ENCODE measurements at places on chromosomes 6 and 20.

DNA sequence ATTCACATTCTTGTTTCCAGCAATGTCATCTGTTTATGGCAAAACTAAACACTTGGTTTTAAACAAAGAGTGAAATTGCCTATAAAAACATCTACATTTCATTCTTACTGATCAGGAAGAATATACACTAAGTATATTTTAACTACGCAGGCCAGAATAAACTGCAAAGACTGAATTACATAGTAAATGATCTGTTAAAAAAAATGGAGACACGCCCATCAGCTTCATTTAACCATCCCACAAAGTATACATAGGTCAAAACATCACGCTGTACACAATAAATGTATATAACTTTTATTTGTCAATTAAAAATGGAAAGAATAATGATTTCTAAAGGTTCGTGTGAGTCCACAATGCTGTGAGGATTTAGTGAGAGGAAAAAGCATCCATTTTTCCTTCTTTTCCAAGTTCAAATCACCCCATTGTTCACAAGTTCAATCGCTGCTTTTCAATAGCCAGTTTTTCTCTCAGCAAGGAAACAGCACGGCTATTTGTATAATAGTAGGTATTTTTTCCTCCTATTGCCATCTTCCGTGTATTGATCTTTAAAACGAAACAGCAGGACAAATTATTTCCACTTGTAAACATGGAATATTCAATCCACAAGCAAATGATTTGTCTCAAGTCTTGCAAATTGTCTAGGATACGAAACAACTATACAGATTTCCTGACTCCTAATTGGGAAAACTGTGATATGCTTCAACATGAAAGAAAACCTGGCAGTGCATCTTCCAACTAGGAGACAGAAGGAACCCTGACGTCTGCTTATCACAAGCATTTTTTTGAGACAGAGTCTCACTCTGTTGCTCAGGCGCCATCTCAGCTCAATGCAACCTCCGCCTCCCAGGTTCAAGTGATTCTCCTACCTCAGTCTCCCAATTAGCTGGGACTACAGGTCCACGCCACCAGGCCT, 10.6 kb downstream of the SFT2D1 start:
- no peak for DNase-seq

DNA sequence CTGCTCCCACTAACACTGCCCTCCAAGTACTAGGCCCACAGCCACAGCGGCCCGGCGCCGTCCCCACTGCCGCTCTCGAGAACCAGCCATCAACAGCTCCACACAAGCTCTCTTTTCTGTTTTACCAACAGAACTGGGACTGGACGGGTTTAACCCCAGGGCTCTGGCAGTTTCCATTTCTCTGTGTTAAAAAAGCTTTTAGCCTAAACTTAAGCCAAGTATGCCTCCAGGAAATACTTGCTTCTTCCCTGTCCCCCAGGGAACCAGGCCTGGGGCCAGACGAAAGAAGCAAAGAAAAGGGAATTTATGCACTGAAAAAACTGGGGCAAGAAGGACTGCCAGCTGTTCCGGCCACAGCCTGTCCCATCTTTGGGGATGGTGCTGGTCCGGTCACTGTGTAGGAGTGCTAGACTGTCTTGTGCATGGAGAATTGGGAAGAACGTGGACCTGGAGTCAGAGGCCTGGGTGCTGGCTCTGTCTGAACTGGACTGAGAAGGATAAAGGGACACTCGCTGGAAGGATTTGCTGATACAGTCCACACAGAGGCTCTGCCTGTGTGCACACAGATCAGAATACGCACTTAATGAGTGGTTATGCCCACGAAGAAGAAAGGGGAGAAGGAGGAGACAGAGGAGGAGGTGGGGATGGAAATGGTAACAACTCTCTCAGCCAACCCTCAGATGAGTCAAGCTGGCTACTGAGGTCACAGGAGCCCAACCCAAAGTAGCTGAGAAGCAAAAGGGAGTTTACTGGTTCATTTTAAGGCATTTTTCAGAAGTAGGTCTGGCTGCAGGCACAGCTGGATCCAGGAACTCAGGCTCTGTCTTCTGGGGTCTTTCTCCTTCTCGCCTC, 254.4 kb upstream of the PMEPA1 start:
- DNase-seq, result no peak

GRCh38 chr6:163602851-163603250, 188.3 kb downstream of the QKI start:
- DNase-seq, result no peak

DNA sequence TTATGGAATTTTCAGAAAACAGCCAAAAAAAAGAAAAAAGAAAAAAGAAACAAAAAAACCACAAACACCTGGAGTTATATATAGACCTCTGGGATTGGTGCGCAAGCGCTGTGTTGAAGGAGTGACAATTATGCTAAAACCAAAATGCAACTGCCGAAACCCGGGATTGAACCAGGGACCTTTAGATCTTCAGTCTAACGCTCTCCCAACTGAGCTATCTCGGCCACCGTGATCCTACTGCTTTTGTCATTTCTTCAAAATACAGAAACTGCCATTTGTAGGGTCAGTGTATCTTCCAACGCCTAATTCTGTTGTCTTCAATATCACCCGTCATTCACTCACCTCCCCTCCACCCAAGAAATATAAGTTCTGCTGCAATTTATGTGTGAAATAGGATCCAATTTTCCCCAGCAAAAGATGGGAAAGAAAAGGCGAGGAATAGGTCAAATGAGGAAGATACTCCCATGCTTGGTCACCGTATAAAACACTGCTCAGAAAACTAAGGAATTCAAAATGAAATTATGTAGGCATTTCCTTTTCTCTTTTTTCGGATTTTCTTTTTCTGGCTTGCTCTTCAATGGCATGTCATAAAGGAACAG, 116.0 kb downstream of the TRIM27 start:
- peak; percentile 75 for DNase-seq

- peak; percentile 93 for DNase-seq
These were observed 267.2 kb upstream of the ECI2 start for GRCh38 chr6:4402477-4402976.

GRCh38 chr6:99013145-99013544, 65.4 kb upstream of the FBXL4 start:
- DNase-seq, result peak; percentile 70

- no peak for DNase-seq
These were observed 365.7 kb downstream of the MAFB start for GRCh38 chr20:40323361-40323794.

GRCh38 chr20:45751721-45752120, 29.6 kb downstream of the SPINT4 start:
- DNase-seq, result no peak

DNA sequence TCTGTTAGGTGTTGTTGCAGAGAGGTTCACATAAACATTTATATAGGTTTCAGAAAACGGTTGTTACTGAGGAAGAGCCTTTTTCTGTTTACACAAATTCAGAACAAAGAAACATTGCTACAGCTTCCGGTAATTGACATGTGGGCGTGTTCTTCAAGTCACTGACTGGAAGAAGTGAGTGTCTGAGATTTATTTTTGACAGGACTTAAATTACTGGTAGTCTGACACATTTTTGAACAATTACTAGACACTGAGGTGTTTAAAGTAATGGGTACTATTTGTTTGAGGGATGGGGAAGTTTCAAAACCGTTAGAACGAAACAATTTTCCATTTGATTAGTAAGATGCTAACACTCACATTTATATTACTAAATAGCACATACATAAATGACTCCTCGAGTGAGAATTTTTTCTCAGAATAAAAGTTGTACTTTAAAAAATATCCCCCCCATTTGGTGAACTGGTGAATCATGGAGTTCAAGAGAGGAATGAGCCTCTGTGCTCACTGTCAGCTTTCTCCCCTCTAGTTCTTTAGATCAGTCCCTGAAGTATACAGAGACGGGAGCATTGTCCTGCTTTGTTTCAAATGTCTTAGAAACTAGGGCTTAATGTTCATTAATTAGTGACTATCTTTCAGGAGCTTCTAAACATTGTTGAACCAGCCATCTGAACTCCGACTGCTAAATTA, 98.7 kb downstream of the TSHZ2 start:
- no peak for DNase-seq

DNA sequence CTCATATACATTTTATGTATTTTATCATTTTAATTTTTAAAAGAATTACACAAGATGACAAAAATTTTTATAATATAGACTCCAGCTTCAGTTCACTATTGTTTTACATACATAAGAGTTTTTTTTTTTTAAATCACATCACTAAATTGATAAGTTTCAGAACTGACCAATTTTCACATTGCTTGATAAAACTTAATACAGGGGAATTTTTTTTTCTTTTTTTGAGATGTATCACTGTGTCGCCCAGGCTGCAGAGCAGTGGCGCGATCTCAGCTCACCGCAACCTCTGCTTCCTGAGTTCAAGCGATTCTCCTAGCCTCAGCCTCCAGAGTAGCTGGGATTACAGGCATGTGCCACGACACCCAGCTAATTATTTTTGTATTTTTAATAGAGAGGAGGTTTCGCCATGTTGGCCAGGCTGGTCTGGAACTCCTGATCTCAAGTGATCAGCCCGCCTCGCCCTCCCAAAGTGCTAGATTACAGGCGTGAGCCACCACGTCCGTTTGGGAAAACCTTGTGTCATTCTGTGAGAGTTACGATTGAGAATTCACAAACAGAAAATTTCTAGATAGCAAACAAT, 36.6 kb upstream of the BTN3A2 start:
- DNase-seq, result no peak

DNA sequence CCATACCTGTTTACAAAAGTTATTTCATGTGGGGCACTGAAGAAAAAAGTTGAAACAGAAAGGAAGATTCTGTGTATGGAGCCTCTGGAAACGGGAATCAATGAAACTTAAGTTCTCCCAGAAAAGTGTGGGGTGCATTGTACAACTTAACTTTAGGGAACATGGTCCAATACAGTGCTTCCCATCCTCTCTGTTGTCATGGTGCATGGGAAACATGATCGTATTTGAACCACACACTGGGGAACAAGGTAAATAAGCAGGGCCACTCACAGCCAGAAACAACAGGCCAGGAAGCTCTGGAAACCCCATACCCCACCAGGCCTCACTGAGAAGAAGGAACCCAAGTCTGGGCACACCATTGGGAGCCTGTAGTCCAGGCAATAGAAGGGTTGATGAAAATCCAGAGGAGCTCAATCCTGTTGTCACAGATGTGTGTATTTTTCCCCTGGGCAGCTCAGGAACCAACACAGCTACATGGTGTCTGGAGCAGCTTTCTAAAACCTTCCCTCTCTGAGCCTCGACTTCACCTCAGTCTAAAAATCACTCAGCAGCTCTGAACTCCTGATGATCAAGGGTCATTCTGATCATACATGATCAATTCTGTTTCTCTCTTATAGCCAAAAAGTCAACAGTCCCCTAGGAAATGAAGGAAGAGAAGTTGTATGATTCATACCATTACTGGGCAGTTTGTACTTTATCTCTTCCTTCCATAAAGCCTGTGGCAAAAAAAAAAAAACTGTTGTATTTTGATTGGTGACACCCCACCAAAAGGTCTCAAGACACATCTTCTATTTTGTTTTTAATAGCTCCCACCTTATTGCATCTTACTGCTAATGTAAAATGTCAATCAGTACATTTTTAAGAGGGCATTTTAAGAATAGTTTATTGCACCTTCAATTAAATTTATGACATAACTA, 198.5 kb upstream of the TAB2 start:
- no peak for DNase-seq

DNA sequence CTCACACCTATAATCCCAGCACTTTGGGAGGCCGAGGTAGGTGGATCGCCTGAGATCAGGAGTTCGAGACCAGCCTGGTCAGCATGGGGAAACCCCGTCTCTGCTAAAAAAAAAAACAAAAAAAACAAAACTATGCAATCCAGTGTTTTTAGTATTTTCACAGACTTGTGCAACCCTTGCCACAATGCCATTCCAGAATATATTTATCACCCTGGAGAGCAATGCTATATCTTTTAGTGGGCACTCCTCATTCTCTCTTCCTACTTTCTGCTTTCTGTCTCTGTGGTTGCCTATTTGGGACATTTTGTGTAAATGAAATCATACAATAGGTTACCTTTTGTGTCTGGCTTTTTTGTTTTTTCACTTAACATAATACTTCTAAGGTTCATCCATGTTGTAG, 39.1 kb upstream of the MROH8 start:
- no peak for DNase-seq

DNA sequence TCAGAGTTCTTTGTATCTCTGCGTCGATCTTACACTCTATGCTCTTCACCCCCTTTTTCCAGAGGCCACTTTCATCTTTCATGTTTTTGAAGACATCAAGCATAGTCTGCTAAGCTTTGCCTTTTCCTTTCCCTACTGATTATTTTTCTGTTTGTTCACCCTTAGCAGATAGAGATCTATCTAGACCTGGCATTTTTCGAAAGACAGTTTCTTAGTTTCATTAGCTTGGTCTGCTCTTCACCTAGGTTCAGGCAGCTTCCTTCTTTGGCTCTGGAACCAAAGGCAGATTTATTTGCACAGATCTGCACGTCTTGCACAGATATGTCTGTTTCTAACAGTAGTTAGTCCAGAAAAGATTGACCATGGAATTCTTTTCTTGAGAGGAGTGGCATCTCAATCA, 122.7 kb upstream of the HS3ST5 start:
- DNase-seq, result no peak

DNA sequence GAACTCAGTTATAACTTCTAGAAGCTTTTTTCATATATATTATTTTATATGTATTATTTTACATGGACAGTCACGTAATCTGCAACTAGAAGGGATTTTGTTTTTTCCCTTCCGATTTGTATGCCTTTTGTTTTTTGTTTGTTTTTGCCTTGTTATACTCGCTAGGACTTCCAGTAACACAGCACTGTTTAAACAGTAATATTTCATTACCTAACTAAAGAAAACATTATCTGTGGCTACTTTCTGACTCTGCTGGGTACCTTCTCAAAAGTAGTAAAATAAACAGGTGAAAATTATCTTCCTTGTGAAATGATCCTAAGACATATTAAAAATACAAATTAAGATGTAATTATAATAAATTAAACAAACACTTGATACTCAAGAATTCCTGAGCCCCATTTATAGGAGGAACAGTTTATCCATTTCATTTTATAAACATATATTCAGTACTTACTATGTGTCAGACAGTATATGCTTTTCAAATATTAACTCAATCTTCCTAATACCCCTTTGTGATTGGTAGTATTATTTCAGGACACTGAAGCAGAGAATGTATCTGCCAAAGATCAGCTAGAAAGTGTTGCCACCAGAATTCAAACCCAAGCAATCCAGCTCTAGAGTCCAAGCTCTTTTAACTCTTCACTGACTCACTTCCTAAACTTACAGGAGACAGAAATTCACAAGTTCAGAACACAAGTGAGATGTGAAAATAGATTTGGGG, 65.3 kb downstream of the MAP3K5 start:
- no peak for DNase-seq

DNA sequence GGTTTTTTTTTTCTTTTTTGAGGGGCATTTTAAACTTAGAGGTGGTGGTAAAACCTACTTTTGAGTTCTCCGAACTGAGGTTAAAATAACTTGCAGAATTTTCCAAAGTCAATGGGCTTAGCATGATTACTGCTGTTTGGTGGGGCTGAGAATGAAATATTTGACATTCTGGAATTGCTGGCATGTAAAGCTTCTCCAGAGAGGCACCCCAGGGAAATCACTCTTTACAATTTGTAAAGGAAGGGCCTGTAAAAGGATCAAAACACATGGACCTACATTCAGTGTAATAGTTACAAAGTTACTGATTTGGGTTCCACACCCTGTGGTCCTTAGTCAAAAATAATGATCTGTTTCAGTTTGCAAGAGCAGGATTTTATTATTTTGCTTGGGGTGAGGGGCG, 5.5 kb downstream of the FAM217B start:
- DNase-seq, result no peak

- no peak for DNase-seq
These were observed 742.0 kb upstream of the POU3F2 start for GRCh38 chr6:98092331-98092730.

GRCh38 chr6:68040780-68041179, 594.3 kb upstream of the ADGRB3 start:
- DNase-seq, result no peak

GRCh38 chr6:148888856-148889255, 142.0 kb downstream of the UST start:
- no peak for DNase-seq
